Glomerular endothelial cell (primary cell): ENCODE measurements at places on chromosomes 2 and 18. TPM values are rescaled to one million over a fixed set of nuclear protein-coding genes. Genes with fewer than 3 reads are reported as not detected.

Gene EML6
- total RNA-seq: 0.24 and 0.41 TPM in 2 replicates

Gene CNNM3
- 6.7 and 10.7 TPM in 2 replicates for total RNA-seq

Gene NT5DC4
- total RNA-seq: not detected in 2 replicates

Gene GPR75
- total RNA-seq: 0.68 and 2.9 TPM in 2 replicates

Gene MC5R
- not detected in 2 replicates for total RNA-seq
